NCI-H526 treated with DMSO at 0.1 percent for 48 hours (cell line): ENCODE measurements at places on chromosomes 7 and 10.

- no peak for DNase-seq
Observed at GRCh38 chr10:113045147-113046055, 95.4 kb downstream of the TCF7L2 start.

DNA sequence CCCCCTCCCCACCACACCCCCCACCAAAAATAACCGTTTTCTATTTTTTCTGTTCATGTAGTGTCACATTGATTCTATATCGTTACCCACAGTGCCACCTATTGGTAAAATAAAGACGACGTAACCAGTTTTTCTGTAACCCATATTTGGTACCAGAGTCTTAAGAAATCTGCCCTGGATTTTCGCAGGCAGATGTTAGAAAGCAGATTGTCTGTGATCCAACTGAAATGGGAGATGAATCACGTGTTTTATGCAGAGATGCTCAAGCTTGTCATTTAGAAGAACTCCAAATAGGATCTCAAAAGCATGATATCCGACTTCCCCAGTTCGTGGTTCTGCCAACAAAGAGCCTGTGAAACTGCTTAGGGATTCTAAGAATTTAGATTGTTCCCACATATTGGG, 261.1 kb upstream of the CSTF2T start:
- no peak for DNase-seq

GRCh38 chr7:107233981-107234380, 65.2 kb downstream of the HBP1 start:
- no peak for DNase-seq

DNA sequence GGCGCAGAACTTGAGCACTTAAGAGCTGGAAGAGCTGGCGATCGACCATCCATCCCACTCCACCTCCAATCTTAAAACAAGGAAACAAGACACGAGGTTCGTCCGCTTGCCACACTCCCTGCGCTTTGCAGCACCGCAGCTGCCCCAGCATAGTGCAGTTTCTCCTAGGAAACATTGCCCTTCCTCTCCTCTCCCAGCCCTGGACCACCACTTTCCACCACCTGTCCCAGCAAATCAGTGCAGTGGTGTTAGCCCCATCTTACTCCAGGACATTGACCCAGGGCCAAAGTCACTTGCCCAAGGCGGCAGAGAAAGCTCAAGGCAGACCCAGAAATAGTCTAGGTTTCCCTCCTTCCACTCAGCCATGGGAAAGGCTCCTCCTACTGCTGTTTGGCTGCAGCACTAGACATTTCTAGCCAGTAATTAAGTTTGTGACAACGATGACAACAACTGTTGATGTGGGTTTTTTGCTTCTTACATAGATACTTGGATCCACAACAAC, 1.5 kb upstream of the PARD3 start:
- DNase-seq = no peak

GRCh38 chr10:45442251-45442650, 68.2 kb downstream of the ALOX5 start:
- DNase-seq = no peak
